Jurkat, Clone E6-1 (cell line): ENCODE measurements at places on chromosomes 3 and 15.
A peak's percentile ranks its signal among the peaks of the same experiment; 100 is the strongest.

GRCh38 chr3:168047190-168047795 is 48.4 kb downstream of the GOLIM4 start:
- peak; percentile 72 for DNase-seq

- no peak for DNase-seq
Observed at GRCh38 chr15:69751566-69751965, 298.9 kb downstream of the RPLP1 start.

GRCh38 chr15:35288580-35288979 is 203.5 kb upstream of the NANOGP8 start:
- DNase-seq = no peak

DNA sequence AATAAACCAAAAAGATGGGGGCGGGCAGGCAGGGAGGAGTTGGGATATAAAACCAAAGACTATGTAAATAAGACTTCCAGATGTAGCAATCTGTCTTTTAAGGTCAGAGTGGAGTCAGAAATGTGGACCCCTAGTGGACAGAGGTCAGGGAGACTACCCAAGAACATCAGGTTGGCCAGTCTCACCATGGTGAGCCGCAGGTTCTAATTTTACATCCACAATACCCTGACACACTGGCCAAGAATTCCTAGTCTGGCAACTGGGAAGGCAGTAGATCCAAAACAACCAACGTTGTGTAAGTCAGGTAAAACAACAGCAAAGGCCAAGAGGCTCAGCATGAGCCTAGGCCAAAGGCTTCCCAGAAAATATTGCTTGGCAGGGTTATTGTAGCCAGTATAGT is 203.4 kb downstream of the FOXP1 start:
- no peak for DNase-seq

- no peak for DNase-seq
Observed at GRCh38 chr3:67118635-67119034, 120.5 kb downstream of the KBTBD8 start.

DNA sequence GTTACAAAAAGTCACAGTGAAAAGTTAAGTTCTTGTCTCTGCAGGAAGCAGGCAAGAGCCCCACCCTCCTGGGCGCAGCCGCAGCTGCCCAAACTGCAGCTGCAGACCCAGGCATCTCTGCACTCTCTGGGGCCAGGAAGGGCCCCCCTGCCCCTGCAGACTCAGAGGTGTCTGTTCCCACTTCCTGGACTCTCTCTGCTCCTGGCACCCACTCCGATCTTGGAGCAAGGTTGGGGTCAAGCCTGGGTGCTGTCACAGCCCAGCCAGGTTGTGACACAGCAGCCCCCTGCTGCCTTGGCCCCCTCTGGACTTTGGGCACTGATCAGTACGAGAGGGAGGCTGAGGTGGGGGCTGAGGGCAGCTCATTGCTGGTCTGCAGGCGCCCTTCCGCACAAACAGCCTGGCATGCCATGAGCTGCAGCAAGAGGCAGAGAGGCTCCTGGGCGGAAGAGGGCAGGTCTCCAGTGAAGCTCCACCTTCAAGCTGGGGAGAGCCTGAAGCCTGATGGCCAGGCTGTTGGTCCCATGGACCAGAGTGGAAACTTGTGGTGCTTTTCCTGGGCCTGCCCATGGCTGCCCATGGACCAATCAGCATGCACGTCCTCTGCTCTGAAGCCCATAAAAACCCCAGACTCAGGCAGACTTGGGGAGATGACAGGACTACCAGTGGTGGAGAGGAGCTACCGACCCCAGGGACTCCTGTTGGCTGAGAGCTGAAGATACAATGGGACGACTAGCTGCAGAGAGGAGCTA is 42.9 kb upstream of the LRRFIP2 start:
- peak; percentile 85 for DNase-seq
